ENCODE measurements at places on chromosomes 2 and 18.

DNA sequence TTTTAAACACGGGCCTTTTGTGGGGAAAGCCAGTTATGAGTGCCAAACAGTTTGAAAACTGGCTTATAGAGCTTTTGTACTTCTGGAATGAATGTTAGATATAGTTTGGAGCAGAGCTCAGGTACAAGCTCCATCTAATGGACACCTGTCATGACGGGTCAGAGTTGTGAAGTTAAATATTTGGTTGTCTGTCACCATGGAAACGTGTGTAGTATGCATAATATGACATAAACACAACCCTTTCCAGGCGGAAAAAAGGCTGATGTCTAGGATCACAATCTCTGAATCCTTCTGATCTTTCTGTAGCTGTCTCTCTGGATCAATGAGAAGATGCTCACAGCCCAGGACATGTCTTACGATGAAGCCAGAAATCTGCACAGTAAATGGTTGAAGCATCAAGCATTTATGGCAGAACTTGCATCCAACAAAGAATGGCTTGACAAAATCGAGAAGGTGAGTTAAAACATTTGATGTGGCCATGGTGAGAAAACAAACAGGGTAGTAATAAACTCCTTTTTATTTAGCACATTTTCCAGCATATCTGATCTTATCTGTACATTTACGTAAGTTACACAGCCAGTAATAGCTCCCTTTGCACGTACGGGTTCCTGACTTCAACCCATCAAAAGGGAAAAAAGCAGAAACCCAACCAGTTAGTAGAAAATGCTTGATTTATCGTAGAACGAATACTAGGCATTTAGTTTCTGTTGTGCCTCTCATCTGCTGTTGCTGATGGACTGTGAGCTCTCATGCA lies 80.6 kb upstream of the EML6 start:
- DNase-seq = no peak

- DNase-seq = no peak
These were observed 52.6 kb downstream of the SLC4A5 start for GRCh38 chr2:74290466-74291217.

GRCh38 chr2:172445851-172446250 lies 18.5 kb downstream of the ITGA6 start:
- DNase-seq = no peak

DNA sequence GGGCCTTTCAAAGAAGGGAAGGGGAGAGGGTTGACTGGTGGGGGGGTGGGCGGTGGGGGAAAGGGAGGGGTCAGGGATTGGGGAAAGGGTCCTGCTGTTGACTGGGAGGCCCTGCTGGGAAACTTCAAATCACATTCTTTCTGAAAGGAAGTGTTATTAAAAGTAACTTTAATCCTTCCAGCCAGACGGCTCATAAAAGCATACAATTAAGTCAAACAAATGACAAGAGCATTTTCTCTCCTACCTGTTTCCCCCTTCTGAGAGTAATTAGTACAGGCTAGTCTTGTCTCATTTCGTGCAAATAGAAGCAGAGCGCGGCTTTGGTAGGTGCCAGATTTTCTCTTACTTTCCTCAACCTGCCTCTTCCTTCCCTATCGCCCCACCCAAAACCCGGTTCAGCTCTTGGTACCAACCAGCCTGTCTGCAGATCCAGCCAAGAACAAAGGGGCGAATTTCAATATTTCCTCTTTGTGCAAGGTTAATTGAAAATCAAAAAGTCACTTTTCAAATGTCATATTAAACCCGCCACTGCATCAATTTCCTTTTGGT lies 2112.6 kb upstream of the PIK3C3 start:
- DNase-seq = no peak

DNA sequence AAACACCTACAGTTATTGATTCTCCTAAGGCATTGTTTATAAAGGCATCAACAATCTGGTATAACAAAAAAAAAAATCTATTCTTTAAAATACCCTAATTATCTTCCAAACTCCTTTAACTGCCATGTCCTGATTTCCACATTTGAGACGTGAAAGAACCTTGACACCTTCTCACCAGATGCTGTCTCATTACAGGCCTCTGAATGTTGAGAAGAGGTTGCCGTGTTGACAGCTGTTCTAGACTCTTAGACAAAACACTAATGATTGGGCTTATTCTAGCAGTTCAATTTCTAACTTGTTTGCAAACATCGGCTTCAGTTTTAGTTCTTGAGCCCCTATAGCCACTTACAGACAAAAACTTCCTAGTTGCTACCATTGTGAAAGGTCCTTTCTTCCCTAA lies 988.8 kb downstream of the LRP1B start:
- no peak for DNase-seq

GRCh38 chr2:22279541-22279940 lies 1105.4 kb upstream of the KLHL29 start:
- DNase-seq = no peak

- DNase-seq = peak; percentile 19
These were observed 25.1 kb upstream of the SGPP2 start for GRCh38 chr2:222399038-222399783.

- DNase-seq = no peak
These were observed 238.3 kb downstream of the LOXHD1 start for GRCh38 chr18:46418663-46419260.

Measured in D721Med (cell line).